ENCODE measurements at places on chromosomes 1 and 21.
A peak's percentile ranks its signal among the peaks of the same experiment; 100 is the strongest.

- H3K27me3 ChIP-seq, result no peaks in the 10 kb centered on the region
- DNase-seq, result peak; percentile 73
- no peaks in the 10 kb centered on the region for H3K36me3 ChIP-seq
- H3K4me3 ChIP-seq, result no peak overlapping the region
Measured at GRCh38 chr21:43311301-43311817, 115.6 kb downstream of the SIK1 start.

- H3K27ac ChIP-seq, result no peak overlapping the region
- DNase-seq, result peak; percentile 55
- no peaks in the 10 kb centered on the region for H3K4me1 ChIP-seq
Measured at GRCh38 chr21:35940074-35940927, 120.0 kb downstream of the SETD4 start.

DNA sequence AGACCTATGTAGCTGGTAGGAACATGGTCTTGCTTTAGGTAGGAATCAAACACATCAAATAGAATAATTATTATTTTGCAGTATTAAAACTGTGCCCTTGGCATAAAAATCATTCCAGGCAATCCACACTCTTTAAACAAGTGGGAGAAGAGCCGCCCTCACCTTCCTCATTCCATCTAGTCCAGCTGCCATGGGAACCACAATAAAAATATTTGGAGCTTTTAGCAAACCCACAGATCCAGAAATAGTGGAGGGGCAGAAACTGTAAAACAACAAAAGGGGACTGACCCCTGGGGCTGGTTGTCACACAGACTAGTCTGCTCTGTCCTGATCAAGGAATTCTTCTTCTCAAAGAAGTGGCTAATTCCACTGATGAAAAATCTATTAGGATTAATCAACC, 61.6 kb downstream of the PTPRC start:
- H3K4me3 ChIP-seq, result no peak overlapping the region
- no peaks in the 10 kb centered on the region for H3K36me3 ChIP-seq
- no peak for DNase-seq
- H3K27me3 ChIP-seq, result no peaks in the 10 kb centered on the region
- H3K4me1 ChIP-seq, result peaks cover 9% of the 10 kb centered on the region

DNA sequence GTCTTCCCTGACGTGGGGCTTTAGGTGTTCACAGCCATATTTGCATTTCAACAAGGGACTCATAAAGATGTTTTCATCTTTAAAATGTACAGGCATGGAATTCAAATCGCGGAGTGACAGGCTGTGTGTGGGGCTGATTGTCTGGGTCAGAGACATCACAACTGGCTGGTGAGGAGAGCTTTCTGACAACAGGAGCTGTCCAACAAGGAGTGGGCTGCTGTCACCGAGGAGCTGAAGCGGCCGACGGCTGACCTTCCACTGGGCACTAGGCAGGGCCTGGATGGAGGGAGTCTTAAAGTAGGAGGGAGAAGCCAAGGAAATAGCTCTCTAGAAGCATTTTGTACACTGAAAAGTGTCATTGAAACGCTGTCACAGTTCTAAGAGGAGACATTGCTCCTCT, 30.5 kb upstream of the SCMH1 start:
- no peaks in the 10 kb centered on the region for H3K27me3 ChIP-seq
- H3K36me3 ChIP-seq, result no peaks in the 10 kb centered on the region
- DNase-seq, result no peak
- peaks cover 5% of the 10 kb centered on the region for H3K4me1 ChIP-seq

DNA sequence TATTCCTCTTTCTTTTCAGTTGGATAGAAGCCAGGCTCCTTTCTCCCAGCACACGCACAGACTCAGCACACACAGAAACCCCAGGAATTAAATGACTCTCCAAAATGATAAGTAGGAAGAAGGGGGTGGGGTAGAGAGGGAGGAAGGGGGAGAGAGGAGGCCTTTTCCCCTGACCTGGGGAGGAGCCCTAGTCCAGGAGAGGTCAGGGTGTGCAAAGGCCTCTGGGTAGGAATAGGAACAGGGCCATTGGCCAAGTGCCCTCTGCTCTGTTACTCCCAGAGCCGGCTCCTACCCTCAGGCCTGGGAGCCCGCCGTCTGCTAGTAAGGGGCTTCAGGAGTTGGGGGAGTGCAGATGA, 35.6 kb upstream of the PUM1 start:
- no peaks in the 10 kb centered on the region for H3K27me3 ChIP-seq
- H3K4me1 ChIP-seq, result peaks cover 4% of the 10 kb centered on the region
- DNase-seq, result peak; percentile 18
- H3K36me3 ChIP-seq, result no peaks in the 10 kb centered on the region
- H3K27ac ChIP-seq, result no peak overlapping the region
- H3K4me3 ChIP-seq, result no peak overlapping the region

- no peaks in the 10 kb centered on the region for H3K36me3 ChIP-seq
- H3K27ac ChIP-seq, result no peak overlapping the region
- no peaks in the 10 kb centered on the region for H3K4me1 ChIP-seq
- no peak overlapping the region for H3K4me3 ChIP-seq
Measured at GRCh38 chr1:172742599-172743500, 83.9 kb downstream of the FASLG start.

DNA sequence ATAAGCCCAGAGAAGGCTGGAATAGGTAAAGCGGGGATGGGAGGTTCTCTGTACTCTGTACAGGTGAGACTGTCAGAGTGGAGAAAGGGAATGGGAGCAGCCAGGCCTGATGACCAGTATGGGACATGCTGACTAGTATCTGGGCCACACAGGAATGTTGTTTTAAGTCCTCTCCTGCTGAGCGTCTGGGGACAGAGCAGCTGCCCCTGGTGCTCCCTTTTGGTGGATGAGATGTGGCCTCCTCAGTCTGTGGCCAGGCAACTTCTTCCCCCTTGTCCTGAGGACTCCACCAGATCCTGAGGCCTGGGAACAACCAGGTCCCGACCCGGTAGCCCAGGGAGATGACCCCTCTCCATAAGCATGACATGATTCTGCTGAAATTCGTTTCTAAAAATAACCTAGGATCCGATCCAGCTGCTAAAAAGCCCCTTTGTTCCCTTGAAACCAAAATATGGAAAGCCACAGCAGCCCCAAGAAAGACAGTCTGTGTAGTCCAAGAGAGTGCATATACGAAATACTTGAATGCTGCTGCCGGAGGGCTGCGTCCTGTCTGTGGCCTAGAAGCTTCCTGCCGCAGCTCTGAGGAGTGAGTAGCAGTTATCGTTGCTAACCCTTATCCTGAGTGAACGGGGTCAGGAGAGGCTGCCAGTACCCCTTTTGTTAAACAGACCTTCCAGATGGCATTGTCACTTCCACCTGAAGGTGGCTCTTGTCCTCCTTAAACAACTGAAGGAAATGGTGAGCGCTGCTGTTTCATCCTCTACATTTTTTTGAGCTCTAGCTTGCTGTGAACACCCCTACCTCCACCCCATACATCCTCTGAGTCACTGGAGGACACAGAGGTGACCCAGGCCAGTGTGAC, 47.1 kb downstream of the ATP2B4 start:
- no peaks in the 10 kb centered on the region for H3K36me3 ChIP-seq
- H3K4me3 ChIP-seq, result no peak overlapping the region
- H3K27me3 ChIP-seq, result no peaks in the 10 kb centered on the region
- peaks cover 41% of the 10 kb centered on the region for H3K4me1 ChIP-seq
- peak overlapping the region; percentile 11 for H3K27ac ChIP-seq
- peak; percentile 43 for DNase-seq

GRCh38 chr1:111976332-111976731, 13.1 kb downstream of the KCND3 start:
- DNase-seq, result peak; percentile 32
- peak overlapping the region; percentile 4 for H3K27ac ChIP-seq
- no peak overlapping the region for H3K4me3 ChIP-seq
- H3K36me3 ChIP-seq, result no peaks in the 10 kb centered on the region
- peaks cover 40% of the 10 kb centered on the region for H3K4me1 ChIP-seq
- H3K27me3 ChIP-seq, result no peaks in the 10 kb centered on the region

GRCh38 chr1:48596046-48596445, 124.0 kb upstream of the SPATA6 start:
- no peaks in the 10 kb centered on the region for H3K36me3 ChIP-seq
- no peak for DNase-seq
- H3K27me3 ChIP-seq, result no peaks in the 10 kb centered on the region

DNA sequence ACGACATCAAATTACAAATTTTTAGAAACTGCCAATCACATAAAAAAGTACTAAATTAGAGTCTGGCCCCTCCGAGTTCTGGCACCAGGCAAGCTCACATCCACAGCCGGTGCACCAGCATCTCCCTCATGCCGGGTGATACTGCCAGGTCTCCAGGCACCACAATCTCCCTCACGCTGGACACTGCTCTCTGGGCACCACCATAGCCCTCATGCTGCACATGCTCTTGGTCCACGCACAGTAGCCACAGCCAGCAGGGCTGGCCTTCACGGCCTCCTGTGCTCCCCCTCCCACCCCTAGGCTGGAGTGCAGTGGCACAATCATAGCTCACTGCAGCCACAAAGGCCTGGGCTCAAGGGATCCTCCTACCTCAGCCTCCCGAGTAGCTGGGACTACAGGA, 65.5 kb downstream of the AKT3 start:
- no peak overlapping the region for H3K27ac ChIP-seq
- no peaks in the 10 kb centered on the region for H3K27me3 ChIP-seq
- H3K36me3 ChIP-seq, result no peaks in the 10 kb centered on the region
- no peaks in the 10 kb centered on the region for H3K4me1 ChIP-seq
- H3K4me3 ChIP-seq, result no peak overlapping the region

GRCh38 chr1:29352719-29353420, 116.5 kb downstream of the PTPRU start:
- no peaks in the 10 kb centered on the region for H3K27me3 ChIP-seq
- no peaks in the 10 kb centered on the region for H3K36me3 ChIP-seq
- H3K4me1 ChIP-seq, result no peaks in the 10 kb centered on the region
- H3K4me3 ChIP-seq, result no peak overlapping the region
- H3K27ac ChIP-seq, result no peak overlapping the region
- DNase-seq, result no peak

DNA sequence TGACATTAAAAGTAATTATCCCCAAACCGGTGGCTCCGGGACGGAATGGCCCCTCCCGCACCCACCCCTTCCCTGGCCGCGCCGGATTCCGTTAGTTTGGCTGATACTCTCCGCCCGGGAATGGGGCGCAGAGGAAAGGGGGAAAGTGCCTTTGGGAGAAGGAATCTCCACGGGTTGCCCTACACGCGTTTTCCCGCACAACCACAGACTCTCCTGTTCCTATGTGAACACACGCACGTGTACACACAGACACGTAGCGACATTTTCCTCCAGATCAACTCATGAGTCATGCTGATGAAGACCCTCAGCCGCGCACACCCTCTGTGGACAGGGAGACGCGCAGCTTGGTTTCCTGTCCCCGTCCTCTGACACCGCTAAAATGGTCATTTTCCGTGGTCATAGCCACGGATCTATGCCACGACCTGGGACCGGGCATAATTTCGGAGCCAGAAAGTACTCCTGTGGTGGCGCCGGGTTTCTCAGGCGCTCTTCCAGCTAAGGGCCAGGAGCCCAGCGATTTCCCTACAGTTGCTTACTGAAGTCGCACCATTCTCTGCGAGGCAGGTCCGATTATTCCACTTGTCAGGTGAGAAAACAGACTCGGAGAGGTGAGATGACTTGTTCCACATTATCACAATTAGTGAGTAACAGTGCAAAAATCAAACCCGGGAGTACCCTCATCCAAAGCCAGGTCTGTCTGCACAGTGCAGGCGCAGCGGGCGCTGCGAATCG, 4.0 kb upstream of the DMRTA2 start:
- H3K27me3 ChIP-seq, result peaks cover 51% of the 10 kb centered on the region
- no peak overlapping the region for H3K4me3 ChIP-seq
- no peak for DNase-seq
- H3K27ac ChIP-seq, result no peak overlapping the region

DNA sequence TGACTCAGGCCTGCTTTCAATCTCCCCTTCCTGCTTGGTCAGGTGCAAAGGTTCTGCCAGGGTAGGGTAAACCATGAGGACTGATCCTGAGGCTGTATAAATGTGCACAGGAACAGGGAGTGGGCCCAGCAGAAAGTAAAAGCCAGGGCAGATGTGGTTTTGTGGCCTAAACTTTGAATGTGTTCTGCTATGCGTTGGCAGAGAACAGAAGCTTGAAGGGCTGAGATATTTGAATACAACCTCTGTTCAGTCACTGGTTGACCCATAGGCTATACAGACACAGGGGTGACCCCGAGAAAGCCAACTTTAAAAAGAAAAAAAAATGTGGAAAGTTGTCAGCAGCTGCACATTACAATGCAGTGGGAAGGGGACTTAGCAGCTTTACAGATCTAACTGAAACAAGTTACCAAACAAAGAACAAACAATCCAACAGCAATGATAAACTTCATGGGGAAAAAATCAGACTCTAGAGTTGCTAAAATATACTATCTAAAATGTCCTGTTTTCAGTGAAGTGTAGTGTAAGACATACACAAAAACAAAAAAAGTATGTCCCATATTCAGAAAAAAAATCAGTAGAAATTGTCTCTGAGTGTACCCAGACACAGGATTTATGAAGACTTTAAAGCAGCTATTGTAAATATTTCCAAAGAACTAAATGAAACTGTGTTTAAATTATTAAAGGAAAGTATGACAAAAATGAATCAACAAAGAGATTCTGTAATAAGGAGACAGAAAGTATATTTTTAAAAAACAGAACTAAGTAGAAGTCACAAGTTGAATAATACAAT, 216.1 kb downstream of the RPS6KC1 start:
- H3K36me3 ChIP-seq, result no peaks in the 10 kb centered on the region
- H3K27ac ChIP-seq, result no peak overlapping the region
- H3K27me3 ChIP-seq, result no peaks in the 10 kb centered on the region
- no peak overlapping the region for H3K4me3 ChIP-seq
- no peak for DNase-seq

- H3K27ac ChIP-seq, result no peak overlapping the region
- no peak overlapping the region for H3K4me3 ChIP-seq
- no peaks in the 10 kb centered on the region for H3K36me3 ChIP-seq
- H3K4me1 ChIP-seq, result no peaks in the 10 kb centered on the region
- no peaks in the 10 kb centered on the region for H3K27me3 ChIP-seq
- no peak for DNase-seq
Measured at GRCh38 chr1:115012006-115012405, 17.6 kb upstream of the TSHB start.

DNA sequence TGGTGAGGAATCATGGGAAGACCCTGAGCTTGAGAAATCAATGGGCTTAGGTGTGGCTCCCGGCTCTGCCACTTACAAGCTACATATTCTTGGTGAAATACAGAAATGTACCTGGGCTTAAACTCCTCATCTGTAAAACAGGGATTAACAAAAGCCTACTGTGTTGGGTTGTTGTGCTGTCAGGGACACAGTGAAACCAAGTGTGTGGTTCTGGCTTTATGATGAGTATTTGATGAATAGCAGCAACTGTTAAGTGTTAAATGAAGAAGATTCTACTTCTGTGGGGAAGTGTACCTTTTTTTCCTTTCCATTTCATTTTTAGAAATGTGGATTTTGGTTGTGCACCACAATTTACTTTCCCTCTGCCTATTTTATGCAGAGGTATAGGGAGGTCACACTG, 41.1 kb upstream of the DUSP10 start:
- H3K4me3 ChIP-seq, result no peak overlapping the region
- H3K36me3 ChIP-seq, result no peaks in the 10 kb centered on the region
- no peak overlapping the region for H3K27ac ChIP-seq
- no peak for DNase-seq

- peak; percentile 30 for DNase-seq
- H3K27ac ChIP-seq, result no peak overlapping the region
- no peak overlapping the region for H3K4me3 ChIP-seq
- no peaks in the 10 kb centered on the region for H3K36me3 ChIP-seq
- no peaks in the 10 kb centered on the region for H3K27me3 ChIP-seq
Measured at GRCh38 chr21:26939601-26940111, 27.2 kb downstream of the ADAMTS5 start.
